A673 (cell line): ENCODE measurements at places on chromosomes 2 and 18.

GRCh38 chr18:53909668-53910067 is 314.8 kb downstream of the MBD2 start:
- DNase-seq, result peak; percentile 55

DNA sequence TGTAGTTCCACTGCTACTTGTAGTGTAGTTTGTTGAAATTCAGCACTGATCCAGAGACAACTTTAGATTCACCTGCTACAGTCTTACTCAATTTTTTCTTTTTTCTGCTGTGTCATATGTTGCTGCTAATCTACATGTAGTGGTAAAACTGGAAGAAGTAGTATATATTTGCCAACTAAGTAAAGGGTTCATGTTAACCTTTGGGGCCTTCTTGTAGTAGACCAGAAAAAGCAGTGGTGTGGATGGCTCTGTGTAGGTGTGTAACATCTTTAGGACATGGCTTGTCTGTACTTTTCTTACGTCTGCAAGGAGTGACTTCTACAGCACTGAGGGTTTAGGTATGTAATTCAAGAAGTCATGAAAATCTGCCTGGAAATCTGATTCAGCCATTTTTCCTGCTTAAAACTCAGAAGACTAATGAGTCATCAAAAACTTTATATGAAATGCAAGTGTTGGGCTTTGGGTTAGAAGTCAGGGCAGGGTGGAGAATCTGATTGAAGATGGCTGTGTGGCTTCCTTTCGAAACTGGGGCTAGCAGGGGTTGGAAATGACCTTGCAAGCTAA is 8.4 kb downstream of the PTPRM start:
- no peak for DNase-seq

DNA sequence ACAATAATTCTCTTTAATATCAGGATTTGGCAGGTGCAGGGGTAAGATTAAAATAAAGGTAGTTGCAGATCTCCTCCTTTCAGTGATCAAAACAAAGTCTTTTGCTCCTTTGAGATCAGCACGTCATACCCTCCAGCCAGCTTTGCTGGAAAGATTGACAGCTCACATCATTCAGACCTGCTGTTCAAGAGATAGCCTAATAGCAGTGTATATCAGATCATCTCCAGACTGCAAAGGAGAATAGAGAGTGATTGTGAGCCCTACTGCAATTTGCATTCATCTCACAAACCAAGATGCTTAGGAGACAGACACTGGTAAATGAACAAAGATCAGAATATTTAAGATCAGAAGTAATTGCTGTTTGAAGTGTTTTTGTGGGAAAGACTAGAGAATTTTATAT is 135.8 kb upstream of the DSEL start:
- DNase-seq, result no peak

DNA sequence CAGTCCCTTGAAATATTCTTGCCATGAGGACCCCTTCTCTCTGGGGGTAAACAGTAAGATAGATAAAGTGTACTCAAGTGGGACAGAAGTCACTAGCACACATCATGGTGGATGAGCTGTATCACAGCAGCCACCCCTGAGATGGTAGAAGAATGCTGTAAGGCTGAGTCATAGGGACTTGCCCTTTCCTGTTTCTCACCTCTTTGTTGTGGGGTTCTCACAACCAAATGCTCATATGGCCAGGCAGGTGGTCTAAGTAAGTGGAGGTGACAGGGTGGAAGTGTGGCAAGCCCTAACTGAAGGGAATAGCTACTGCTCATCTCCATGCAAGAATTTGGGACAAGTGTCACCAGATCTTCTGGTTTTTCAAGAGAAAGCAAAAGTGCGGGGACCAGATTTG is 202.7 kb upstream of the SLC14A2 start:
- no peak for DNase-seq

GRCh38 chr2:212328712-212329496 is 209.7 kb downstream of the ERBB4 start:
- DNase-seq, result no peak

DNA sequence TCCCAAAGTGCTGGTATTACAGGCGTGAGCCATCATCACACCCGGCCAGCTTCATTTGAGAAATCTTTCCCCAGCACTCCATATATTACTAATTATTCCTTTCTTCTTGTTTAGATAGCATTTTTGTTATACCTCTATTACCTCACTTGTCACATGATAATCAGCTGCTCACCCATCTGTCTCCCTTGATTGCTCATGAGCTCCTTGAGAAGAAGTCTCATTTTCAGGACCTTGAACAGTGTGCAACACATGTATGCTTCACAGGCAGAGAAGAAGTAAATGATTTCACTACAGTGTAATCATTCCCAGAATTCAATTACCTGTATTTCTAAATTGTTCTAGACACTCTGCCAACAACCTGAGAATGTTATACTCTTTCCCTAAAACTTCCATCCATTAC is 6.2 kb downstream of the PAIP2B start:
- DNase-seq, result no peak

- DNase-seq, result no peak
Measured at GRCh38 chr2:17388798-17389197, 129.4 kb downstream of the RAD51AP2 start.

DNA sequence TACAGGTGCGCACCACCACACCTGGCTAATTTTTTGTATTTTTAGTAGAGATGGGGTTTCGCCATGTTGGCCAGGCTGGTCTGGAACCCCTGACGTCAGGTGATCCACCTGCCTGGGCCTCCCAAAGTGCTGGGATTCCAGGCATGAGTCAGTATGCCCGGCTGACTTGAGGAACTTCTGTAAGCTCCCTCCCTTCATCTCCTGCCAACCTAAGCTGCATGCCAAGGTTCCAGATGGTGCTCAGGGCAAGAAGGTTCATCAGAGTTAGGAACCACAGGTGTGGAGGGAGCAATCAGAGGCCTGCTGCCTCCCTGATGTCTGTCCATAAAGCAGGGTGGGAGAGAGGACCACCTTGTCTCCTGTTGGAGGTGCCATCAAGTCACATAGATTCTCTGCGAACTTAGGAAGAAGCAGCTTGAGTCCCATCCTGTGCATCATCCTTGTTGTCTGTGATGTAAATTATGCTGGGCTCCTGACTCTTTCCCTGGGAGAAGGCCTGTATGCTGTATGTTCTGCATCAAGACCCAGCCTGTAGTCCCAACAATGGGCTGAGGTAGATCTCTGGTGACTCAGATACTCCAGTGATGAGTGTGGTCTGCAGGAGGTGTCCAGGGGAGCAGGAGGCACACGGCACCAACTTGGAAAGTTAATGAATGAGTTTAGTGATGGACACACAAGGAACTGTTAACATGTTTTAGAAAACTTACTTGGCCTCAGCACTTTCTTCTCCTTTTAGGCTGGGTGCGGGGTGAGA is 53.1 kb downstream of the TMEM17 start:
- no peak for DNase-seq

- no peak for DNase-seq
Measured at GRCh38 chr2:18651842-18652774, 62.7 kb upstream of the NT5C1B start.
